ENCODE measurements at places on chromosomes 12 and 14.

GRCh38 chr12:117069926-117070900, 29.0 kb downstream of the TESC start:
- no peak for DNase-seq

- DNase-seq, result no peak
These were observed 743 bp upstream of the AACS start for GRCh38 chr12:125064492-125064891.

GRCh38 chr12:116820064-116820656, 61.1 kb downstream of the HRK start:
- DNase-seq, result no peak

GRCh38 chr12:12748044-12748443, 30.9 kb downstream of the CDKN1B start:
- no peak for DNase-seq

- no peak for DNase-seq
These were observed 13.8 kb downstream of the UBE2N start for GRCh38 chr12:93427779-93428564.

- DNase-seq, result no peak
These were observed 40.2 kb upstream of the NT5DC3 start for GRCh38 chr12:103881261-103881660.

DNA sequence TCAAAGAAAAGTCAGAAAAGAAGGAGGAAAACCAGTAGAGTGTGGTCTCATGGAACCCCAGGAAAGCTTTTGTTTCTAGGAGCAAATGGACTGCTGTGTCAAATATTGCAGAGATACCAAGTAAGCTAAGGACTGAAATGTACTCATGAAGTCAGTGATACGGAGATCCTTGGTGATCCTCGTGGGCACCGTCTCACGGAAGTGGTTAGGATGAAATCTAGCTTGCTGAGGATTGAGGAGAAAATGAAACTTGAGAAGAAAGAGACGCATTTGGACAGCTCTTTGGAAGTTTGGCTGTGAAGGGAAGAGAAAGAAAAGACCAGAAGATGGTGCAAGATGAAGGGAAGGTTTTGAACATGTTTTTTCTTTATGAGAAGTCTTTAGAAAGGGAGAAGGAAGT, 104.0 kb upstream of the CCND2 start:
- no peak for DNase-seq

DNA sequence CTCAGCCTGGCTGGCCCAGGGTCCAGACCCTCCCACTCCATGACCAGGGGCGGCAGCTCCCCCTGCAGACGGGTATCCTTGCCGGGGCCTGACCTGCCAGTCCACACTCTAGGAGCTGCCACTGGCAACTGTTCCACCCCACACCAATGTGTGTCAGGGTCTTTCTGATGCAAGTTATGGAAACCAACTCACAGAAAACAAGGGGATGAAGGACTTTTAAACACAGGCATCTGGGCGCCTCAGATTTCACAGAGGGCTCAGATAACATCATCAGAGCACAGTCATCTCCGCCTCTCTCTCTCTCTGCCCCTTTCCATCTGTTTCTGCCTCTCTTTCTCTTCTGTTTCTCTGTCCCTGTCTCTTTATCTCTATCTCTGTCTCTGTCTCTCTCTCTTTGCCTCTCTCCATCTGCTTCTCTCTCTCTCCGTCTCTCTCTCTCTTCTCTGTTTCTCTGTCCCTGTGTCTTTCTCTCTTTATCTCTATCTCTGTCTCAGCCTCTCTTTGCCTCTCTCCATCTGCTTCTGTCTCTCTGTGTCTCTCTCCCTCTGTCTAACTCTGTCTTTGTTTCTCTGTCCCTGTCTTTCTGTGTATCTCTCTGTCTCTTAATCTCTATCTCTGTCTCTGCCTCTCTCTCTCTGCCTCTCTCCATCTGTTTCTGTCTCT, 67.4 kb upstream of the FBRSL1 start:
- no peak for DNase-seq

GRCh38 chr14:102708494-102708893, 68.8 kb upstream of the TRAF3 start:
- no peak for DNase-seq

DNA sequence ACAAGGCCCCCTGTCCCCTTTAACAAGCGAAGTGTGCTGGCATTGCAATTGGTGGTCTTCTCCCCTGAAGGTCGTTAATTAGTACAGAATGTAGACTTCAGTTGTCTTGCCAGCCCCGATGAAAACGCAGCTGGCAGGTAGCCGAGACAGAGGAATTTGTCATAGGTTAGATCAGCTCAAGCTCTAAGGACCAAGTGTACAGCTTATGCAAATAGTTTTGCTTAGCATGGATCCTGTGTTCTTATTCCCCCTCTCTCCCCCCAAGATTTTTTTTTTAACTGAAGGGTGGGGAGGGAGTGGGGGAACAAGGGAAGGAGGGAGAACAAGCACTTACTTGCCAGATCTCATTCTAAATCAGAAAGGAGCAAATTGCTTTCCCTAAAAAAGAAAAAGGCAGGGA, 58.6 kb upstream of the PARP11 start:
- no peak for DNase-seq

GRCh38 chr12:27828196-27828595, 48.2 kb upstream of the MANSC4 start:
- DNase-seq, result no peak

DNA sequence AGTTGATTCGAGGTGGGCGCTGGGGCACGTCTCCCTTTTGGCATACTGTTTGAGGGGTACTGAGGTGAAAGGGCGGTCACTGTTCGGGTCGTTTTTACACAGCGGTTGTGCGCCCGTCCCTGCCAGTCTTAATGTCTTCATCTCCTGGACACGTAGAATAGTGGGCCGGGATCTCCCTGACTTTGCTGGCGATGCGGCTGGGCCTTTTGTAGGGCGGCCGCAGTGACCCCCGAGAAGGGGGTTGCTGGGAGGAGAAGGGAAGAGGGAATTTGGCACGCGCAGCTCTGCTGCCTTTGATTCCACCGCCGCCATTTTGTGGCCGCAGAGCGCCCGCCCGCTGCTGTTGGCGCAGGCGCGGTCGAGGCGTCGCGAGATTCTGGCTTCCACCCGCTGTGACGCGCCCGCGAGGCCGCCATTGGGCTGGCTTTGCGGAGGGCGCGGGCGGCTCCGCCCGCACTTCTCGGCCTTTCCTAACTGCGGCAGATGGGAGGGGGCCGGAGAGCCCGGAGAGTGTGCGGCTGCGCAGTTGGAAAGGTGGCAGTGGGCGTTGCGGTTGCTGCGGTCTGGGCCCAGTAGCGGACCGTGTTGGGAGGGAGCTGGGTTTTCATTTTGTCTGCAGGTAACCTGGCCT, 542 bp downstream of the SRSF5 start:
- peak; percentile 77 for DNase-seq

- DNase-seq, result no peak
These were observed 64.5 kb upstream of the EGLN3 start for GRCh38 chr14:34015383-34015782.

GRCh38 chr12:4261655-4262054, 11.9 kb upstream of the CCND2 start:
- DNase-seq, result no peak

DNA sequence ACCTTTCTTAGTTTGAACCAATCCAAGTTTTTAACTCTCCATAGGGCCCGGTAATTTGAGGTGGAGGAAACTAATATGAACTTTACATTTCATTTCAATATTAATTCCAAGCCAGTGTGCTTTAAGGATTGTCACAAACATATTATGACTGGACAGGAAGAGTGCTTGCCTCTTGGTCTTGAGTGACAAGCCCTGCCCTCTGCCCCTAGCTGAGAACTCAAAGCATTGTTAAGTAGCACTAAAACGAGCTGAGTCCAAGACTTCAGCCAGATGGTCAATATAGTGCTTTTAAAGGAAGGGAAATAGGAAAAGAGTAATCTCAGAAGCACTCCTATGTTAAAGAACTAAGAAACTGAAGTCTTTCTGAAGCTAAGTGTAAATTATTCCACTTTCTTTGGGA, 17.1 kb downstream of the TRMT5 start:
- DNase-seq, result no peak

- DNase-seq, result no peak
These were observed 104.0 kb downstream of the CCDC91 start for GRCh38 chr12:28294300-28294699.

DNA sequence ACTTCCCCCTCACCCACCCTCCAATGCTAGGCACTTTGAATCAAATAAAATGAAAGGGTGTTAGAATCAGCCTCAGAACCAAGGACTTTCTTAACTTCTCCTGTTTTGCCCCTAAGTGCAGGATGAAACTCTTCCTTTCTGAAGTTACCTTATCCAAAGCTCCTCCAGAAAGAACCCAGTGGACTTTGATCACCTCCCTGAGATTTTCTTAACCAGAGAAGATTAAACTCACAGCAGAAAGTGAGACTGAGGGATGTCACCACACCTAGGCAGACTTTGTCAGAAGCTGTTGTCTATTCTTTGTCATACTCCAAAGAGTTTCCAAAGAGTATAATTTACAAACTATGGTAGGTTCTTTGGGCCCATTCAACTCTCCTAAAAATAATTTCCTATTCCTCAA, 14.2 kb upstream of the RNASE3 start:
- no peak for DNase-seq

DNA sequence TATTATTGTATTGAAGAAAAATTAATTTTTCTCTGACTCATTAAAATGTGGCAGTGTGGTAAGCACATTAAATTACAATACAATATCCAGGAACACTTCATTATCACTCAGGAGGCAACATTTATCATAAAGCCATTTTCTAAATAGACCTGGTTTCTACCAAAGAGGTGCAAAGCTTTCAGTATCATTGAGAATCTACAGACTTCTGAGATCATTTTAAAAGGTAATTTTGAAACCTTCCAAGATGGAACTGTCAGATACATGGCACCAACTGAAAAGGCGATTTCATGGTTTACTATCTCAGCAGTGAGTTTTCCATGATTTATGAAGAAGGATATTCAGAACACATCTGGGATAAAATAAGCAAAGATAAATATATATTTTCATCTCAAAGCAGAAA, 85.8 kb downstream of the KITLG start:
- DNase-seq, result no peak

DNA sequence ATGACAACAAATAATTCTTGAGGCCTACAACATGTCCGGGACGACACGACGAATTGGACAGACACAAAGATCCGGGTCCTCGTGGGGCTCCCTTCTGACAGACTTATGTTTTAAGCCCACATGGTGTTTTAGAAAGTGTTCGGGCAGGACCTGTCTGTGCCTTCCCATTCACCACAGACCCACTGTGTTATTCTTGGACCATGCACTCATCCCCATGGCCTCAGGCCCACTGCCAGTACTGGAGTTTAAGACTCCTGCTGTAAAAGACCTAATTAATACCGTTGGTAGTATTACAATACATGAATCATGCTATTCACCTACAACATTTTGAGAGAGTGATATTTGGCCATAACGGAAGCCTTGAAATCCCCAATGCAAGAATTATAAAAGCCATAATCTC, 20.0 kb downstream of the SLC15A4 start:
- DNase-seq, result no peak

- no peak for DNase-seq
These were observed 42.9 kb downstream of the CCDC85C start for GRCh38 chr14:99560922-99561683.

DNA sequence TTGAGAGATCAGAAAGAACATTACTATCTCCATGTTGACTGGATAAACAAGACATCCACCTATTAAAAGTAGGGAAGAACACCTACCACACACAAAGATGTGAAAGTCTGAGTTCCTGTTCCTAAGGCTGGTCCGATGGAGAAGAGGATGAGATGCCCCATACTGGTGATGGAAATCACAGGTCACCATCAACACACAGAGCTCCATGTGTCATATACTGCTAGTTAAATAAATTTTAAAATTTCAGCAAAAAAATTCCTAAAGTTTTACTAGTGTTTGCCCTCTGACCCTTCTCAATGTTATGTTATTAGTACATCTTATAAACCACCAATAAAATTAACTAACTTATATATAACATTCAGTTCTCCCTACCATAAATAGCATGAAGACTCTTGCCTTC, 59.1 kb downstream of the KCNA5 start:
- no peak for DNase-seq

- no peak for DNase-seq
These were observed 843.4 kb upstream of the FLRT2 start for GRCh38 chr14:84686550-84686949.

DNA sequence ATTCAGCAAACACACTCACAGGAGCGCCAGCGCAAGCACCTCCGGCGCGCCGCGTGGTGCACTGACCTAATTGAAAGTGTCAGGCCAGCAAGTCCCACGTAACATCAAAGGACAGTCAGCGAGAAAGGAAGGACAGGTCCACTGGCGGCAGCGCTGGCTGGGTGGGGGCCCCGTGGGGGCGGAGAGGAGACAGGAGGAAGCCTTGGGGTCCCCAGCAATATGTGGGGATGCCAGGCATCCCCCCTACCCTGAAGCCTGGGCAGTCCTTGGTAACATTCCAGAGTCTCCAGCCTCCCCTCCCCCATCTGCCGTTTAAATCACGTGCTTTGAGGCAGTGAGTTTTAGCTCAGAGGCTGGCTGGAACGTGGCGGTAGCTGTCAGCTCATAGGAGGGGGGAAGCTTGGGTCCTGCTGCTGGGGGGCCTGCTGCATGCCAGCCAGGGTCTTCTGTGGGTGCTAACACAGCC, 159.2 kb downstream of the CALM1 start:
- no peak for DNase-seq

GRCh38 chr12:66154776-66155175, 15.0 kb downstream of the TMBIM4 start:
- no peak for DNase-seq

- DNase-seq, result no peak
These were observed 108.5 kb downstream of the SLC38A1 start for GRCh38 chr12:46160101-46160980.

DNA sequence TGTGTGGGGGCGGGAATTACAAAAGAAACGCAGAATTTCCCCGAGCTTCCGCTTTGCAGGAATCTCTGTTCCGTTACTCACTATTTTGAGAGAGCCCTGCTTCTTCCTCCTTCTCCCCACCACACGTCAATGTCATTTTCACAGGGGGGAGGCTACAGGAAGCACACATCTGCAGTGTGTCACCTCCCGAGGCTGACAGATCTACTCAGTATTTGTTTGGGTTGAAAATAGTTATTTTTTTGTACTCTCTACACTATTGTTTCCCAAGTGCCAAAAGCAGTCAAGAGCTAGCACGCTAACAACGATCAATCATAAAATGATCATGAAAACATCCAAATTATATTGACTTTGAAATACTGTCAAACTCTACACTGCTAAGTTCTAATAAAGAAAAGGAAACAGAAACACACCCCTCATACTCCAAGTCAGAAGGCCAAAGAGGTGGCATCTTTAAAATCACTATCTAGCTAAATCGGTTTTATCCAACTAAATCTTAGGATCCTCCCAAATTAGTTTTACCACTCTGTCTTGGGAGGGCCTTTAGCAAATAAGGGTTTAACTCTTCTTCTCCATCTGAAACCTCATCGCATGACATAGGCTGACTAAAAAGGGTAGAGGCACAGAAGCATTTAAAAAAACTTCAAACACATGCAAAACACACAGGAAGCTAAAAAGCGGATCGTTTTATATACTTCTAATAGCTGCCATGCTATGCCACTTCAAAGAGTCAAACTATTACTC, 51.8 kb downstream of the FOXN3 start:
- DNase-seq, result peak; percentile 13

DNA sequence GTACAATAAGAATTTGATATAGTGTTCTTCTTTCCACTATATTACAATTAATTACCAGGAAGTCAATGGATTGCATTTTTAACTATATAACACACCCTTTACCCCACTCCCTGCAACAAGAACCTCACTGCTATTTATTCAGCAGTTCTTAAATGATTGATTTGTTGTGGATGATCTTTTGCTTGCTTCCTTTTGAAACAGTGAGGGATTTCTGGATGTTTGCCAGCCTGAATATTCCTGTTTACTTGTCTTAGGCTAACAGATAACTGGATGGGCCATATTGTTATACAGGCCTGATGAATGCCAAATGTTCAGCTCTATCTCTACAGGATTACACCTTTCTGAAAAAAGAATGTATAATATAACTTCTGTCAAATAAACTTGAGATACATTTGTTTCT, 497.6 kb downstream of the APAF1 start:
- DNase-seq, result no peak

All from stimulated activated CD4-positive, alpha-beta T cell treated with anti-CD3 and anti-CD28 coated beads, Interleukin-1b, Interleukin-23, amount 100 ng/mL, for 1 hour (primary cell).